ENCODE measurements at places on chromosomes 3 and 15.

DNA sequence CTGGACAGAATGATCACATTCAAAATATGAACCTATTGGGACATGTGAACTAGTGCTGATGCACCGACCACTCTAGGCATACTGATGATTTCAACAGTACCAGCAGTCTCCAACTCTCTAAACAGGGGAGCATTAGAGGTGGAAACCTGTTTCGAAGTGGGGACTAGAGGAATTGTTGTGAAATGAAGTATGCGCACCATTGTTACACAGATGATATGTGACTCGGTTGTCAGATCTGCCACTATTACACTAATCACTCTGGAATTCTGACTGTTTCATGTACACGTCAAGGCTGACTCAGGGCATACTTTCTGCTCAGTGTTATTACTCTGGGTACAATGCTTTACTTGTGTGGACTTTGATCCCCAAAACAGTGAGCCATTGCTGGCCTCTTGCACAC is 198.2 kb upstream of the UBE2E2 start:
- no peak for DNase-seq

GRCh38 chr3:57098418-57099310 is 38.2 kb downstream of the SPATA12 start:
- DNase-seq, result no peak

DNA sequence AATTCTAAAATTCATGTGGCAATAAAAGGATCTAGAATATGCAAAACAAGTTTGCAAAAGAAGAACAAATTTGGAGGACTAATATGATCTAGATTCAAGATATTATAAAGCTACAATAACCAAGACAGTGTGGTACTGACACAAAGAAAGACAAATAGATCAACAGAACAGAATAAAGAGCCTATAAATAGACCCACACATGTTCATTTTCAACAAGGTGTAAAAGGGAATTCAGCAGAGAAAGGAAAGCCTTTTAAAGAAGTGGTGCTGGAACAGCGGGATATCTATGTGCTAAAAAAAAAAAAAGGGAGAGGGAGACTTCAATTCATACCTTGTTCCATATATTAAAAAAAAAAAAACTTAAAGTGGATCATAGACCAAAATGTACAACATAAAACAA is 149.0 kb downstream of the WDR76 start:
- DNase-seq, result no peak

GRCh38 chr3:76300746-76301145 is 515.4 kb upstream of the ZNF717 start:
- DNase-seq, result no peak

DNA sequence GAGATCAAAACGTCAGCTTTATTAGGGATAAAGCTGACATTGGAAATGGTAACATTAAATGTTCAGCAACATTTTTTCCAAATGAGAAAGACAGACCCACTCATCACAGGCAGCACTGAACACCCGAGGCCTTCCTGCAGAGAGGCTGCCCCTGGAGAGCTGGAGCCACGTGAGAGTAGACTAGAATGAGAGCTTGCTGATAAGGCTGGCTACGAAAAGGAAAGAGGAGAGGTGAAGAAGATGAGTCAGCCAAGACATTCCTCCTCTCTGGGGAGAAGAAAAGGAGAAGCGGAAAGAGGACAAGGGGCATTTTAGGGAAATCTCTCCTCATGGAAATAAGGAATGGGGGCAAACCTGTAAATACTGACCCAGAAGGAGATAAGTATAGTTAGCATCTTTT is 7.3 kb downstream of the CYP19A1 start:
- no peak for DNase-seq

DNA sequence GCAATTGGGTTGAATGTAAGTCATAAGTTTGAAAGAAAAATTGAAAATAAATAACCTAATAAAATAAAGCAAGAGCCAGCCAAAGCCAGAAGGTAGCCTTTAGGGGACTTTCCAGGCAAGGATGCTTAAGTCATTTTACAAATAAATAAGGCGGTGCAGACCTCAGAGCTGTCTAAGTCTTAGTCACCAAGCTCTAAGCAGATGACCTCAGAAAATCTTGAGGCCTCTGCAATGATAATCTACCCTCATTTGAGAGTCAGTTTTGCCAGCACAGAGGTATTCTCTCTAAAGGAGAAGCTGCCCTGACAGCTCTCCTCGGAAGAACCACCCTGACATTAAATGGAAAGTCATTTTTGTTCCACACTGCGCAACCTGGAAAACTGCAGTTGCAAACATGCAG is 113.9 kb downstream of the OXNAD1 start:
- no peak for DNase-seq

Data from stimulated activated CD4-positive, alpha-beta T cell treated with anti-CD3 and anti-CD28 coated beads, TNF-alpha, amount 100 ng/mL, for 24 hours (primary cell).